ENCODE measurements at places on chromosomes 16 and 17.
A peak's percentile ranks its signal among the peaks of the same experiment; 100 is the strongest.

- DNase-seq: no peak
Measured at GRCh38 chr16:55475919-55476318, 3.1 kb upstream of the MMP2 start.

- DNase-seq: no peak
Measured at GRCh38 chr16:2071454-2072202, 23.8 kb downstream of the TSC2 start.

DNA sequence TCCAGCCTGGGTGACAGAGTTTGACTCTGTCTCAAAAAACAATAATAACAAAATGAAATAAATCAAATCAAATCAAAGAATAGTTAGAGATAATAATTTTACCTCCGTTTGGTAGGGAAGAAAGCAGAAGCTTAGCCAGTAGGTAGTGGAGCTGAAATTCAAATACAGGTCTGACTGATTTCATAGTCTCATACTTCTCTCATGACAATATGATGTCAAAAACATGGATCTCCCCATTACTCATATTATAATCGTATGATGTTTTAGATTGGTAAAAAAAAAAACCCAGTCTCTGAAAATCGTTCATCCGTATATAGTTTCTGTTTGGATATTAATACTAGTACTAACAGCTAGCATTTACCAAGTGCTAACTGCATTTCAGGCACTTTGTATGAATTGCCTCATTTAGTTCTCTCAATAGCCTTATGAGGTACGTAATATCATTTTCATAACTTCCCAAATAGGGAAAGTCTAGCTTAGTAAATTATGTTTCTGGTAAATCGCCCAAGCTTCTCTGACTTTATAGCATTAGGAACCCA, 48.7 kb downstream of the CDH8 start:
- DNase-seq: no peak

DNA sequence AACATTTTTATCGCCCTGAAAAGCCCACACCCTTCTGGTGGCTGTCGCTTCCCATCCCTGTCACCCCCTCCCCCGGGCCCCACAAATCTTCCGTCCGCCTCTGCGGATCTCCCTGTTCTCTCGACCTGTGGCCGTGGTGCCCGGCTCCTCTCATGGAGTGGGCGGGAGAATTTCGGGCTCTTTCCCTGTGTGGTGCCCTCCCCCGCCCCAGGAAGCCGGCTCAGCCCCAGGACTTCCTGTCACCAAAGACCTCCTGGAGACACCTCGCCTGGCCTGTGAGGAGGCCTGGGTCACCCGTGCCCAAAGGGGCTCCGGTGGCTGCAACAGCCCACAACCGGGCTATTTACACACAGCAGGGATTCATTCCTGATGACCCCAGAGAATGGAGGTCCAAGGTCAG, 26.1 kb upstream of the UBE2I start:
- peak; percentile 25 for DNase-seq

DNA sequence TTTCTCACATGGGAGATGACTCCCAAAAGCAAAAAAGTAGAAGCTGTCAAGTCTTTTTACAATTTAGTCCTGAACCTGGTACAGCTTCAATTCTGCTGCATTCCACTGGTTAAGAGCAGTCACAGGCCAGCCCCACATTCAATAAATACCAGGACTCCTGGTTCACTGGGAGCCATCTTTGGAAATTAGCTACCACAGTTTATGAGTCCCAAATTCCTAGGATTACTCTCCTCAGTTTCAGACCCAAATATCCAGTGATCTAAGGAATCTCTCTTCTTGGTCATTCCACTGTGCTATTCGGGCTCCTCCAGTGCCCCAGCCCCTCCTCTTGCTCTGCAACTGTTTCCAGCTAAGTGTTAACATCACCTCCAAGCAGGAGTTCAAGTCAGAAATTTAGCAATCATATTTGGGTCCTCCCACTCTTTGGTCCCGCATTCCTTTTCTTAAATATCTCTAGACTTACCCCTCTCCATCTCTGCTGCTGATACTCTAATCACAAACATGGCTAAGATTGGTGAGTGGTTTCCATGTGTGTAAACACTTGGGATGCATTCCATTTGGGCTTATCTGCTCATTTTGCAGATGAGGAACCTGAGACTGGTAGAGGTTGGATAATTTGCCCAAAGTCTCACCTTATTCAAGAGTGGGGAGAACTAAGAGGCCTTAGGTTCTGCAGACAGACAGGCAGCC, 9.6 kb upstream of the WIPF2 start:
- no peak for DNase-seq

DNA sequence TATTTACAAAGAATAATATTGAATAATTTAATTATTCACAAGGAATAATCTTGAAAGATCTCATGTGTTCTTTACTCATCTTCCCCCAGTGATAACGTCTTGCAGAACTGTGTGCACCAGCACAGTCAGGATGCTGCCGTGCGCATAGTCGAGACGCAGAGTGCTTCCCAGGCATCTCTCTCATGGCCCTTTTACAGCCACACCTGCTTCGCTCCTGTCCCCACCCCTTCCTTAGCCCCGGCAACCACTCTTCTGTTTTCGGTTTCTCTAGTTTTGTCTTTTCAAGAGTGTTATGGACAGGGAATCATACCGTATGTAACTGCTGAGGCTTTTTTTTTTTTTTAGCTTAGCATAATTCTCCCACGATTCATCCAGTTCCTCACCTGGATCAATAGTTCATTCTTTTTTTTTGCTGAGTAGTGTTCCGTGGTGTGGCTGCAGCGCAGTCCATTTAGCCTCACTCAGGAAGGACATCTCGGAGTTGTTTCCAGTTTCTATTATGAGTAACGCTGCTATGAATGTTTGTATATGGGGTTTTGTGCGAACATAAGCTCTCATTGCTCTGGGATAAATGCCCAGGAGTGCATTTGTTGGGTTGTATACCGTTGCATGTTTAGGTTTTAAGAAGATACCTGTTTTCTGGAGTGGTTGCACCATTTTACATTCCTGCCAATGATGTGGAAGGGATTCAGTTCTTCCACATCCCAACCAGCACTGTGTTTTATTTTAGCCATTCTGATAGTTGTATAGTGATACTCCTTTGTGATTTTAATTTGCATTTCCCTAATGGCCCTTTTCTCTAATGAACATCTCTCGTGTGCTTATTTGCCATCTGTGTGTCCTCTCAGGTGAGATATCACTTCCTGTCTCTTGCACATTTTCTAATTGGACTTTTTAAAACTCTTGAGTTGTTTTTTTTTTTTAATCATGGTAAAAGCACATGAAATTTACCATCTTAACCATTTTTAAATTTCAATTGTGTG, 47.6 kb downstream of the SEC14L1 start:
- DNase-seq: no peak

DNA sequence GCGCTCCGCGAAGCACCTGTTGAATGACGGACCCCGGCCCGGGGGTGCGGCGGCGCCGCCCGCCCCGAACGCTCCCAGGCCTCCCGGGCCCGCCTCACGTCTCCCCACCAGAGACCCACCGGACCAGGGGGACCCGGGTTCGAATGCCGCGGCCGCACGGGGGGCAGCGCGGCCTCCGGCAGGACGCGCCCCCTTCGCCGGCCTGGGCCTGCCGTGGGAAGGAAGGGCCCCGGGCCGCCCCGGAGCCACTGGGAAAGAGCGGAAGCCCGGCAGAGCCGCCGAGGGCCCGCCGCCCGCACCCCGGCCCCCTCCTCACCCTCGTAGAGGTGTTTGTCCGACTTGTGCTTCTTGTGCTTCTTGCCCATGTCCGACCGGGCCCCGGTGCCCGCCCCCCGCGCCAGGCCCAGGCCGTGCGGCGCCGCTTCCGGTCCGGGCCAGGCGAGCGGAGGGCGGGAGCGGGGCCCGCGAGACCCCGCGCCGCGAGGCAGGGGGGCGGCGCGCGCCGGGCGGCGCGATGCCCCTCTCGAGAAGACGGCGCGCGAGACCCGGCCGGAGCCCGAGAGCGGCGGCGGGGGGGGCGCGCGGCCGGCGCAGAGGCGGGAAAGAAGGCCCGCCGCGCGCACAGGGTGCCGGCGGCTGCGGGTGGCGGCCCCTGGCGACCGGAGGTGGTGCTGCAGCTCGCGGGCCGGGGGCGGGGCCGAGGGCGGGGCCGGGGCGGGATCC, at the start of gene BRD7:
Gene BRD7 (minus strand): TSS at position 579 of the 723 bp plus-strand sequence. CDS start 214 bp downstream, at position 365.
- DNase-seq: peak; percentile 60

- DNase-seq: no peak
Measured at GRCh38 chr17:8695916-8696415, 48.7 kb downstream of the CCDC42 start.

- peak; percentile 67 for DNase-seq
Measured at GRCh38 chr17:14080847-14081251, 11.5 kb downstream of the COX10 start.

GRCh38 chr16:49635009-49635350, 220.9 kb downstream of the ZNF423 start:
- no peak for DNase-seq

- no peak for DNase-seq
Measured at GRCh38 chr17:77106874-77107358, 33.9 kb upstream of the SEC14L1 start.

DNA sequence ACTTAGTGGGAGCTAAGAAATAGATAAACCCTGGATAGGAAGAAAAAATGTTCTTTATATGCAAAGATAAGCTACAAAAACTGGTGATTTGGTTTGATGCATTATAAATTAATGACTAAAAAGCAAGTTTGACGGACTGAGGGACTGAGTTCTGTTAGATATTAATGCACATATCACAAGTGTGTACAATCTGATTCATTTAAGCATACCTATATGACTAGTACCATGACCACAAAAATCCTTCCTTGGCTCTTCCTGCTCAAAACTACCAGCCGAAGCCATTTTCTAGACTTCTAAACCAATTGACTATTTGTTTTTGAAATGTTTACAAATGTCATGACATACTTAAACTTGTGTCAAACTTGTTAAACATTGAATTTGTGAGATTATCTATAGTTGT, 374.5 kb upstream of the MON1B start:
- no peak for DNase-seq

DNA sequence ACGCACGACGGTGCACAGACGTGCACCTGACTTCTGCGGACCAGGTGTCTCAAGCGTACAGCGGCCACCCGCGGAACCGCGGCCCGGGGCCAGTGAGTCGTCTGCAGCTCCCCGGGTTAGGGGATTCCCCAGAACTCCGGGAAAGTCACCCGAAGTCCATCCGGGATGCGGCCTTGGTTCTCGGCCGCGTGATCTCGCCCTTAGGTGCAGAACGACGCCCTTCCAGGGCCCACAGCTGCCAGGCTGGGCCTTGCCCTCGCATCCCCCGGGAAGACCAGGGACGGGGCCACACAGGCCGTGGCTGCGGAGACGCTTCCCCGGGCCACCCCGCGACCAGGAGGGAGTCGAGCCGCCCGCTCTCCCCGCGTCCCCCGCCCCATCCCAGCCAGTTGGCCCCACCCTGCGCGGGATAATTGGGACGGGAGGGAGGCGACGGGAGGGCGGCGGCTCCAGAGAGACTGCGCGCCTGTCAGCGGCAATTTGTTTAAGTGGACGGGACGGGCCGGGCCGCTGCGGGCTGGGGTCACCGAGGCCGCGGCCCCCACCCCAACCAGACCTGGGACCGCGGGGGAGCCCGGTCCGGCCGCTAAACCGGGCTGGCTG, 3.6 kb upstream of the TBX2 start:
- DNase-seq: no peak

GRCh38 chr17:83136156-83136555, 56.7 kb downstream of the METRNL start:
- no peak for DNase-seq

- DNase-seq: no peak
Measured at GRCh38 chr17:8019166-8019565, 16.8 kb downstream of the GUCY2D start.

All from mucosa of descending colon (tissue), 3 donors.